ENCODE measurements at places on chromosomes 2 and 18.

GRCh38 chr2:234880551-234881211 lies 71.1 kb upstream of the SH3BP4 start:
- DNase-seq = no peak

GRCh38 chr2:173033084-173033483 lies 42.6 kb upstream of the MAP3K20 start:
- DNase-seq = peak; percentile 60

- peak; percentile 96 for DNase-seq
Observed at GRCh38 chr2:30165050-30165520, 18.3 kb downstream of the YPEL5 start.

DNA sequence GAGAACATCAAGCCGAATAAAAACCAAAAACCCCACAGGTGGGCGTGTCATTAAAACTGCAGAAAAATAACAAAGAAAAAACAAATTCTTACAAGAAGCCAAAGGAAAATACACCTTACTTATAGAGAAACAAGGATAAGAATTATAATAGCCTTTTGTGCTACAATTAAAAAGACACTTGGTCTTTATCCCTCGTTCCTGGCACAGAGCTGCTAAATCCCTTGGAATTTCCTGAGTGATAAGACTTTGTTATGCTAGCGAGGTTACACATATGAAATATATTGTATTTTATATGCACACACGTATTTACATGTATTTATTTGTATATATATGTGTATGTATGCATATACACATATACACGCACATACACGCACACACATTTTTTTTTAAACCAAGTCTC lies 325.3 kb upstream of the TFPI start:
- no peak for DNase-seq

GRCh38 chr18:35688757-35689156 lies 107.2 kb downstream of the GALNT1 start:
- no peak for DNase-seq

GRCh38 chr2:192029089-192029488 lies 165.6 kb downstream of the TMEFF2 start:
- DNase-seq = peak; percentile 53

DNA sequence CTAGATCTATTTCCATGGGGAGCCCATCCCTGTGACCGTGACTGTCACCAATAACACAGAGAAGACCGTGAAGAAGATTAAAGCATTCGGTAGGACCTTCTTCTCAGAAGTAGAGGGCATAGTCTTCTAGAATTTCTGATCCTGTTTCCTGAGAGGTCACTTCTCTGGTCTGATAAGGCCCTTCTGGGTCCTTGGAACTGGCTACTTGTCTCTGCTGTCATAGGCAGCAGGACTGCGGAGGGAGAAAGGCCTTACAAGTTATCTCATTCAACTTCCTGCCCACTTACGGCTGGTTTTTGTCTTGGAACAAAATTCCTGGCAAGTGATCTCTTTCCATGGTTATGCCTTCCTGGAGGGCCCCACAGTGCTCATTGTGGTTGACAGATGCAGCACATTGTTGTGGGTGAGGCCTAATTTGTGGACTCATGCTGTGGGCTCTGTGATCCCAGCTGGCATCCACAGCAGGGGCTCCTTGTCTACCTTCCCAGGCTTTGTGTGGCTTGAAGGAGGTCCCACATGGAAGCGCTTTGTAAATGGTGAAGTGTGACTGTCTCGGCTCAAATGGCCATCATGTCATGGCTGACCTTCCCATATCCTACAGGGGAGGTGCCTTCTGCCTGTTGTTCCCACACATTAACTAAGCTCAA lies 22.0 kb downstream of the SAG start:
- peak; percentile 93 for DNase-seq

DNA sequence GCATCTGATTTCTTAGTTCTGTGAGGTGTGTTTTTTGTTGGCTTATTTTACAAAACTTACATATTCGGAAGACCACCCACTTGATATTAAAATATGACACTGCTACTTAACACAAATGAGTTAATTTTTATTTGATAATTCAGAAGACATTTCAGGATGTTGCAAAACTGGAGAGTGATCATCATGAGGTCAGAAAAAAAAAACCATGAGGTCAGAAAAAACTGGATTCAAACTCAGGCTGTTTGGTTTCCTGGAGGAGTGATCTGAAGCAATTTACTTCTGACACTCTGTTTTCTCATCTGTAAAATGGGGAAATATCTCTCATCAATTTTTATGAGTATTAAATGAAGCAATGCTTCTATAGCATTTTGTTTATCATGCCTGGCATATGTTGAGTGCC lies 1.8 kb upstream of the CCBE1 start:
- DNase-seq = no peak

DNA sequence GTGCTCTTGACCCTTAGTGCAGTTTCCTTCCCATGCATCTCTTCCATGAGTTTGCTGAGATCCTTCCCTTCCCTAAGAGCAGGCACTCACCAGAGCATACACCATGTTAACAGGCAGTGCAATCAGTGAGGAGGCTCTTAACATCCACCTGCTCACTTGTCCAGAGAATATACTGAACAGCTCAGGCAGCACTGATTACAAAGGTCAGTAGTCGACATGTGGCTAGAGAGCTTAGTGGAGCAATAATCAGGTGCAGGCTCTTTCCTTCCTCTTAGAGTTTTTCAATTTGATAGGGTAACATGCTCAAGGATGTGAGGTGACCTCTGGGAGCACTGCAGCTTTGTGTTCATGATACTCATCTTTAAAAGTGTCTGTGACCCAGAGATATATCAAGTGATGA lies 144.1 kb upstream of the SETBP1 start:
- DNase-seq = no peak

- DNase-seq = no peak
Observed at GRCh38 chr2:104965900-104966299, 72.0 kb upstream of the MRPS9 start.

DNA sequence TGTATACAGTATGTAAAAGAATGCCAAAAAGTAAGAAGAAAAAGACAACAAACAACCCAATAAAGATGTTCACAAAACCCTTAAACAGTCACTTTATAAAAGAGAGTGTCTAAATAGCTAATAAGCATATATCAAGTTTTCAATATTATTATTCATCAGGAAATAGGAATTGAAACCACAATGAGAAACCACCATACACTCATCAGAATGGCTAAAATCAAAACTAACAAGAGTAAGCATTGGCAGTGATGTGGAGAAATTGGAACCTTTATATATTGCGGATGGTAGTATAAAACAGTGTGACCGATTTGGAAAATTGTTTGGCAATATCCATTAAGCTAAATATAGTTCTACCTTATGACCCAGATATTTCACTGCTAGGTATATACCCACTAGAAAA lies 20.5 kb upstream of the TGFA start:
- no peak for DNase-seq

GRCh38 chr2:104028061-104028460 lies 825.9 kb upstream of the POU3F3 start:
- peak; percentile 9 for DNase-seq

DNA sequence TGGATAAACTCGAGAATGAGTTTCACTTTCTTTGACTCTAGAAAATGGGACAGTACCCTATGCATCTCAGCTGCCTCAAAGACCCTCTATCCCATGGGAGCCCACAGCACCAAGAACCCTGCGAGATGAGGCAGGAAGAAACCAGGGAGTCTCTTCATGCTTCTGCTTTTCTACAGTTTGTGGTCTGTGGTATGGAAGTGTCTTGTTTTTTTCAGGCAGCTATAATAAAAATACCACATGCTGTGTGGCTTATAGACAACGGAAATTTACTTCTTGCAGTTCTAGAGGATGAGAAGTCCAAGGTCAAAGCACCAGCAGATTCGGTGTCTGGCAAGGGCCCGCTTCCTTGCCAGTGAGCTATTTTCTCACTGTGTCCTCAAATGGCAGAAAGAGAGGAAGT lies 257.9 kb downstream of the SUCLG1 start:
- DNase-seq = no peak

- no peak for DNase-seq
Observed at GRCh38 chr18:63152791-63153190, 166.8 kb downstream of the BCL2 start.

- no peak for DNase-seq
Observed at GRCh38 chr18:12741351-12741750, 38.5 kb downstream of the PSMG2 start.

GRCh38 chr2:72954376-72955227 lies 37.3 kb downstream of the EMX1 start:
- DNase-seq = no peak

DNA sequence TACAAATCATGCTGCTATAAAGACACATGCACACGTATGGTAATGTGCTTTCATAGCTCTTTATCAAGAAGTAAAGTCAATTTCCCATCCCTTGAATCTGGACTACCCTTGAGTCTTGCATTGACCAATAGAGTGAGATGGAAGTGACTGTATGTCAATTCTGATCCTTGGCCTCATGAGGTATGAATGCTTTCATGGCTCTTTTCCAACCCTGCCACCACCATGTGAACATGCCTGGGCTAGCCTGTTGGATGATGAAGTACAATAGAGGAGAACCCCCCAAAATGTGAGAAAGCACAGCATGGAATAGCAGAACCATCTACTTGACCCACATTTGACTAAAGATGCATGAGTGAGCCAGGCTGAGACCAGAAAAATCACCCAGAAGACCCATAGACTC lies 237.0 kb downstream of the NYAP2 start:
- DNase-seq = no peak

DNA sequence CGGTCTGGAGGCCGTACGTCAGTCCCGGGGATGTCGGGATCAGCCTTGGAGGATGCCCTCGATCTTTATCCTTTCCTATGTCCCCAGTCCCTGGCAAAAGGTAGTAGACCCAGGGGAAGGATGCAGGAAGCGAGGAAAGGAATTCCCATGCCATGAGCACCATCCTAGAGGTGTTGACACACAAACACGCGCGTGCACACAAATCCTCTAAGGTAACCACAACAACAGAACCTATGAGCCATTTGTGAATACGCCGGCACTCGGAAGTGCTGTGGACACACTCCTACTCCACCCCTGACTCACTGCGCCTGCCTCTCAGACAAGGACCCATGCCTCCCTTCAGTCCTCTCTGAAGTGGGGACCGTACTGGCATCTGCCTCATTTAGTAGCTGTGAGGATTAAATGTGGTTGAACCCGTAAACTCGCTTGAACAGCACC lies 11.3 kb upstream of the MLPH start:
- DNase-seq = no peak

DNA sequence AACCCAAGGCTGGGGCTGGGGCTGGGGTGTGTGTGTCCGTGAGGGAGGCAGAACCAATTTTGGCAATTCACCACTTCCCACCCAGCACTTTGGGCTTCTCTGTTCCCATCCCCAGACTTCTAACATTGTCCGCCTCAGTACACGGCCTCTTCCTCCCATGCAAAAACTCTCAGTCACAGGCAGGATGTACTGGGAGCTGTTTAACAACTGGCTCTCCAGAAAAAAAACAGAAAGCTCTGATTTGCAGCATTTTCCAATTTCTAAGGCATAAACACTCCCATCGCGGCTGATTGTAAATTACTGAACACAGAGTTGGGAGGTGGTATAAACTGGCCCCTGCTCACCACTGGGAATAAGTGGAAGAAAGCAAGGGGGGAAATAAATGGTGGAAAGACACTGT lies 73.1 kb upstream of the MAP4K3 start:
- DNase-seq = no peak

DNA sequence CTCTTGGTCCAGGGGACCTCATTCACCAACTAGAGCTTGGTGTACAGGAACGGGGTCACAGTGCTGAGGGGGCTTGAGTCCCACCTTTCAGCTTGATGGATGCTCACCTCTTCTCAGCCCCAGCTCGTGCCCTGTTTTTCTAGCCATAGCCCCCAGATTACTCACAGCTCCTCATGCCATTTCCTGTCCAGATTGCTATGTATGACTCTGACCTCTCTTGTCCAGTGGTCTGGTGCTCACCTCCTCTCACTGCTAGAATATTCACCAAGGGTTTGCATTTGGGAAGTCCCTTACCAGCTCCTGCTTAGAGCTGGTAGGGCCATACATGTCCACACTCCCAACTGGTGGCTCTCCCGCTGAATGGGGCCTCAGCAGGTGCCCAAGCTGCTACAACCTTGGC lies 5.9 kb downstream of the LBX2 start:
- DNase-seq = no peak

DNA sequence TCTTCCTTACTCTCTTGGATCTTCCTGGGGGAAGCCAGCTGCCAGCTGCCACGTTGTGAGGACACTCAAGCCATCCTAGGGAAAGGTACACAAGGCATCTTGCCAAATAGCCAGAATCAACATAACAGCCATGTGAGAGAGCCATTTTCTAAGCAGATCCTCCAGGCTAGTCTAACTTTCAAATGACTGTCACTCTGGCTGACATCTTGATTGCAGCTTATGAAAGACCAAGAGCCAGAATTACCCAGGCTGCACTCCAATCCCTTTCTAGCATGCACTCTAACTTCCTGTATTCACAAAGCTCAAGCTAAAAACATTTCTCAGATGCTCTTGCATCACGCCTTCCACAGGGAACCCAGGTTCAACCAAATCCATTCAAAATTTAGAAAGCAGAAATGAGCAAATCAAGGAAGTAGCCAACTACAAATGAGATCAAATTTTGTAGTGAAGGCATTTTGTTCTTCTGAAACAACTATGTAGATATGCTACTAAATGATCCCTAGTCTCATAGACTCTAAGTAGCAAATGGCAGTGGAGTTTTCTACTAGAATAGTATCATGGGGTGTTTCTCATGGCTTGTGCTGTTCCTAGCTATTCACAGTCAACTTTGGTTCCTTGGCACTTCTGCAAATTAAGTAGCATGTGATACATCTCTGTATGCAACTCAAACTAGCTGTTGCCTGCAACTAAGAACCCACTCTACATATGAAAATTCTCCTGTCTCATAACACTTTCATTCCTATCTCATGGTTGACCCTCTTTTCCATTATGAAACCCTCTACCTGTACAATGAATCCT lies 281.9 kb downstream of the ZEB2 start:
- DNase-seq = no peak

DNA sequence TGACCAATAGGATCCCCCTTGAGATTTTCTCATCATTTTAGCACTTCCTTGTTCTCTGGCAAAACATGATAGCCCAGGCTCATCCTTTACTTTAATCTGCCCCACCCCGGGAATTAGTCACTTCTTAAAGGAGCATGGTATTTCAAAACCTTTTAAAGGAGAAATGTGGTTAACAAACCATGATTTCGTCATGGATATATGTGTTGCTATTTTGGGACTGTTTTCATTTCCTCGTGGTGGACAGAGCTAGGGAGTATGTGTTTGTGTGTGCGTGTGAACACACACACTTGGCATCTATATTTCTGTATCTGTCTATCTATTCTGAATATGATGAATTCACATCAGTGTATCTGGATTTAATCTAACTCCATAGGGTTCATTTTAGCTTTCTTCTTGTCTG lies 128.1 kb downstream of the BIRC6 start:
- DNase-seq = peak; percentile 30

All from A673 (cell line).